Fibroblast of the aortic adventitia (primary cell): ENCODE measurements at places on chromosomes 3 and 15.

DNA sequence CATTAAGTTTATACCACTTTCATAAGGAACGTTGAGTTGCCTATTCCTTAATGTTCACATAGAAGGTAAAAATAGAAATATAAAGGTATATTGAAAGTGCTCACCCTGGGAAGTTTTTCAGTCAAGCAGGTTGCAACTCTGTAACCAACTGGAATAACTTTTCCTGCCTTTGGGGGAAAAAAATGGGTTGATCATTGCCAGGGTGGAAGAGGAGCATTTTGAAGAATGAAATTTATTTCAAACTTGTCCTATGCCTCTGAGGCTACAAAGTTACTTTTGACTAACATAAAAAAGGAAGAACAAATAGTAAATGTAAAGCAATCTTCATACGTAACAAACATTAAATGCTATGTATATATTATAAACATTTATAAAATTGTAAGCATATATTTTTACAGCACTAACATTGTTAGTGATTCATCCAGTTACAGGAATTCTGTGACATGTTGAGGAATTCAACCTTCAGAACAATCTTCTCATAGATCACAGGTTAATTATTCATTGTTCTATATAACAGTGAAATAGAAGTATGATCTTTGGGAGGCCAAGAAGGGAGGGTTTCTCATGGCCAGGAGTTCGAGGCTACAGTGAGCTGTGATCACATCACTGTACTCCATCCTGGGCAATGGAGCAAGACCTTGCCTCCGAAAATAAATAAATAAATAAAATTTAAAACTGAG is 13.5 kb downstream of the EFHB start:
- no peak for DNase-seq

- DNase-seq: no peak
These were observed 64.3 kb downstream of the PLAAT1 start for GRCh38 chr3:193305356-193305755.

DNA sequence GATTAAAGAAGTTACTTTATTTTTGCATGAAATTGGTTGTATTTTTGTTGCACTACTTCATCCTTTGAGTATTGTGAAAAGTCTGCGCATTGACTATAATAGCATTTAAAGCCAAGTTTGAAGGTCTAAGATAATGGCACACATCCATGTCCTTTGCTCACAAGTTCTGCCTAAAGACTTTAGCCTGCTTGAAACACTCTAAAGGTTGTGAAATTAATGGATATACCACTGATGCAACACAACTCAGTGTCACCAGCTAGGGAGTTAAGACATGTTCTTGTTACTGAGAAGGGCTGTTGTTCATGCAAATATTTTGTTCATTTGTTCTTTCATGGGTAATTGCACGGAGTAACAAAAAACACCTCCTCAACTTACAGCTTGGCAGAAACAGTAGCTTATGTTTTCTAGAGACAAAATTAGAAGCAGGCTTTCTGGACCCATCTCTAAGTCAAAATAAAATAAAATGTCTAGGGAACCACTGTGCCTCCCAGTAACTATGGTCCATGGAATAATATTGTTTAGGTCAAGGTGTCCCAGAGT is 83.9 kb downstream of the PPARG start:
- DNase-seq: no peak

DNA sequence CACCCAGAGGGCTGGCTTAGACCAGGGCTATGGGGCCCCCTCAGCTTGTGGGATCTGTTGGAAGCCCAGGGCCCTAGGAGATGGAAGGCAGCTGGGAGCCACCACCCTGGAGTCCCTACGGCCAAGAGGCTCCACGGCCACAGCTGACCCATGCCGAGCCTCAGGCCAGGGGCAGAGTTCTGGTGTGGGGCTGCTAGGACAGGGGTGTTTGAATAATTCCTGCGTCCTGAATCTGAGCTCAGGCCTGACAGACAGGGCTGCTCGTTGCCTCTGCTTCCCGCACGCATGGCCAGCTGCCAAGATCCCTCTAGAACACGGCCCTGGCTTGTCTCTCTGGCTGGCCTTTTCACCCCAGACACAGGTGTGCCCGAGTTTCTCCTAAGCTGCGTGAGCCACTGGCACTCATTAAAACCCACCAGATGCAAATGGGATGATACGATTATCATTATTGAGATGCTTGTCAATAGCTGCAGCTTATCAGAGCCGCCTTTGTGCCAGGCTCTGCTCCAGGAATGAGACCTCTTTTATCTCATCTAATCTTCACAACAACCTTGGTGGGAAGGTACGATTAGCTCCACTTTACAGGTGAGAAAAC is 70.2 kb downstream of the EFCAB12 start:
- no peak for DNase-seq

DNA sequence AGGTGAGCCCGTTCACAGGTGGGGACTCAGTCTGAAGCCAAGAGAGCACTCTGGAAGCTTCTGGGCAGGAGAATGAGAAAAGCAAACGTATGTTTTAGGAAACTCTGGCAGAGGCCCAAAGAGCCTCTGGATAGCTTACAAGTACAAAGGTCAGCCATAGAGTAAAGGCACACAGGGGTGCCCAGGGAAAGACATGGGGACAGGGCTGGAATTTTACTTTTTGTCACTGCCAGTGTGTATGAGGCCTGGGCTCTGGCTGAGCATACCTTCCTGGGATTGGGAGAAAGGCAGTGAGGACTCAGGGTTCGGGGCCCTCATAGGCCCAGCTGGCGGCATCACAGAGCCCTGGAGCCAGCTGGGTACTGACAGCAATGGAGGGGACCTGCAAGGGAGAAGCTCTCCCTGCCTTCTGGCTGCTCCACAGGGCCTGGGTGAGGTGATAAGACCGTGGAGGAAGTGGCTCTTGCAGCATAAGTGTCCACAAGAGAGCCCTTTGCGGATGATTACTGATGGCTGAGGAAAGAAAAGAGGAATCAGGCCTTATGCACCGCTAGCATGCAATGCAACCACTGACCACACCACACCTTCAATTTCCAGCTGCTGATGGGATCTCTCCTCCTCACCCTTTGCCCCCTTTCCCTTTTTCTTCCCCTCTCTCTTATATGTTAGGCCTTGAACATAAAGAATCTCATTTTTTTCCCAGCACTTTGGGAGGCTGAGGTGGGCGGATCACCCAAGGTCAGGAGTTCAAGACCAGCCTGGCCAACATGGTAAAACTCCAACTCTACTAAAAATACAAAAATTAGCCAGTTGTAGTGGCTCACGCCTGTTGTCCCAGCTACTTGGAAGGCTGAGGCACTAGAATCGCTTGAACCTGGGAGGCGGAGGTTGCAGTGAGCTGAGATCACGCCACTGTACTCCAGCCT is 25.1 kb upstream of the BCL2L10 start:
- no peak for DNase-seq

DNA sequence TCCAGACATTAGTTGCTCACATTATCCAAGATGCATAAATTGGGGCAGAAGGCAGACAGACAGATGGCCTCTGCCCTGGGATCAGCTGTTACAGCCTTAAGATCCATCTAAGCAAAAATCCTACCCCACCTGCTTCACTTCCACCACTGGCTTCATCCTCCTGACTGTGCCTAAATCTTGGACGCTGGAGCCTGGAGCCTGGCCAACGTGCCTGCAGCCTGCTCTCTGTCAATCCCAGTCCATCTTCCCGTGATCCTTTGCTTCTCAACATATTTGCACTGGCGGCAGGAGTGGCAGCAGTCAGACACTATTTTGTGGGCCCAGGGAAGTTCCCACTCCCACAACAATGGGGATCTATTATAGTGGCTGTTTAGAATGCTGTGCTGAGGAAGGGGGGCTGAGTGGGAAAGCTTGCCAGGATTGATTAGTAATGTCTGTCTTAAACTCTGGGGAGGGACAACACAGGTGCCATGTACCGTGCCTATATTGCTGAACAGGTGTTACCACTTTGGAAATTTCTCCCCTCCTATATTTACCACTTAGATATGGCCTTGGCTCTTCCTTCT is 121.2 kb downstream of the MEGF11 start:
- no peak for DNase-seq

- no peak for DNase-seq
These were observed 80.8 kb upstream of the FHIT start for GRCh38 chr3:61331929-61332552.

GRCh38 chr15:65630760-65631159 is 9.0 kb downstream of the SLC24A1 start:
- no peak for DNase-seq
